ENCODE measurements at places on chromosomes 12 and 14.

DNA sequence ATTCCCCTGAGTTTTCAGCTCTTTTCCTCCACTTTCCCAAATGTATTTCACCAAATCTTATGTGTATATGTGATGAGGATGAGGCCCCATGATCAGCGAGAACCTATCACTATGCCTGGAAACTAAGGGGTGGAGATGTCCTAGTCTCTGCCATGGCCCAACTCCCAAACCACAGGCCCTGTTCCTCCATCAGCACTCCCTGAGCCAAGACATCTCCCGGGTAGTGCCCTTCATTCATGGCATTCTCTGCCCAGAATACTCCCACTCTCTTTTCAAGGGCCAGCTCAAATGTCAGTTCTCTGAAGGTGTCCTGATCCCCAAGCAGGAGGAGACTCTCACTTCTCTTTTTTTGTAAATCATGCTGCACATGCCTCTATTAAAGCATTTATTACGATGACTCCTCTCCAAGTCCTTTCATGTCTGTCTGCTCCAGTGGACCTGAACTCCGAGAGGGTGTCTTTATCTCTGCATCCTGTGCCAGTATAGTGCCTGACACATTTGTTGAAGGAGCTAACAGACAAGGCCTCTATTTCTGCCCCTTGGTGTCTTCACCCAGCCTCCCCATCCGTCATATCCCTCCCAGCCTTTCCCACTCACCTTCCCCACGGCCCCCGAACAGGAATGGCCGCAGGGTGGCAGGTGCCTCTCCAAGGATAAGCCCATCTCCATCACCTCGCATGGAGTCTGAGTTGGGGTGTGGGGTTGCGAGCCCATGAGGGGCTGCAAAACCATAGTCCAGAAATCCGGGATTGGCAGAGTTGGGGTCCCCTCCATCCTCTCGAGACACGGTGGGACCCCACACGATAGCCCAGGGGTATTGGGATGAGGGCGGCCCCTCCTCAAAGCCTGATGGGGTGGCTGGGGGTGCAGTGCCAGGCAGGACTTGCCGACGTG is 3.7 kb downstream of the PIANP start:
- no peak for DNase-seq

- no peak for DNase-seq
Measured at GRCh38 chr12:66127650-66128049, 2.9 kb downstream of the LLPH start.

- DNase-seq: no peak
Measured at GRCh38 chr14:34425095-34425851, 36.8 kb downstream of the SPTSSA start.

DNA sequence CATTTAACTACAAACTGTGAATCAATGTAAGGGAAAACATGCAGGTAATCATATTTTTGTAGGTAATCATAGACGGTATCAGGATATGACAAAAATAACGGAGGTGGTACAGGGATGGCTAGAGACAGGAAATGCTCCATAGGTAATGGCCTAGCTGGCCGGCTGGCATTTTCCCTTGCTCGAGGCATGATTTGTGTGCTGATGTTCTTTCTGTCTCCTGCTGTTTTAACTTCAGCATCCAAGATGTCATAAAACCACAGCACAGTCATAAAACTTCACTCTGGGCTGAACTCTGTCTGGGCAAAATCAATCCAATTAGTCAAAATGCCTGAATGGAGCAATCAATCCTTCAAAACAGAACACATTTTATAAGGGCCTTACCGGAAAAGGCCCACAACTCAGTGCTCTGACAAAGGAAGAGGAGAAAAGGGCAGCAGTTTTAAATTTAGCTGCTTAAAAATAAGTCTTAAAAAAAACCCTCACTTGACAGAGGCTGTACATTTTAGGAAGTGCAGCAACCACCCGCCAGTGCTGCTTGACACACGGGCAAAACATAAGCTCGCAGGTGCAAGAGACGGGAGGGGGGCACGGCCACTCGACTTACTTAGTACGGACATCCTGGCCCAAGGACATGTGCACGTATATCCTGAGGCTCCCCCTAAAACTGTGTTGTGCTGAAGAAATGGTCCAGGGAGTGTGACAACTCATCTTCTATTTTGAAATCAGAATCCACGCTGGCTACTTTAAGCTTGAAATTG is 40.5 kb upstream of the GPR68 start:
- no peak for DNase-seq

DNA sequence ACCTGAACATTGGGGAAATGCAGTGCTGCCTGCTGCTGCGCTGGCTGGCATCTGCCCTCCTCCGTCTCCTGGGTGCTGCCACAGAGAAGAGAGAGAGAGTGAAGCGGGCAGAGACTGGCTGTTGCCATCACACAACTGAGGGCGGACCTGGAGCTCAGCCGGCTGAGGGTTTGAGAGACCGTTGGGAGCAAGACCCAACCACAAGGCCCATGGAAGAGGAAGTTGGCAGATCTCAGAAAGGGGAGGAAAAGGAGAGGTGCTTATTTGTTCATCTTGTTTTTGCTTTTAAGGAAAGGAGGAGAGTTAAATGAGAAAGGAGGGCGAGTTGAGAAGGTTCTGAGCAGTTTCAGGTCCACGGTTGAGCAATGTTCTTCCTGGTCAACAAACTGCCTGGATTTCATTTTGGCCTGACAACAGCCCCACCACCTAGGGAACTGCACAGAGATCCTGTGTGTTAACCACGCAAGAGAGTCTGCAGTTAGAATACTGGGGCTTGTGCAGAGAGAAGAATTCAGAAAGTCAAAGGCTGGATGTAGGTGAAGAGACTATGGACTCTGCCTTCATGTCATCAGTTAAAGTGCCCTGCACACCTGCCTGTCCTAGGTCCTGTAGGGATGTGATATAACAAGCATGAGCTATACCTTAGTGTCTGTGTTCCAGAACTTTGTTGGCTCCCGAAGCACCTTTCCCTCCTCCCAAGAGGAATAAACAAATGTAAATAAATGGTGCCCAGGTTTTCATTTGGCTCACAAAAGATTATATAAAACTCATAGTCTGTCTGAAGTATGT is 124.6 kb downstream of the ETV6 start:
- peak; percentile 55 for DNase-seq

DNA sequence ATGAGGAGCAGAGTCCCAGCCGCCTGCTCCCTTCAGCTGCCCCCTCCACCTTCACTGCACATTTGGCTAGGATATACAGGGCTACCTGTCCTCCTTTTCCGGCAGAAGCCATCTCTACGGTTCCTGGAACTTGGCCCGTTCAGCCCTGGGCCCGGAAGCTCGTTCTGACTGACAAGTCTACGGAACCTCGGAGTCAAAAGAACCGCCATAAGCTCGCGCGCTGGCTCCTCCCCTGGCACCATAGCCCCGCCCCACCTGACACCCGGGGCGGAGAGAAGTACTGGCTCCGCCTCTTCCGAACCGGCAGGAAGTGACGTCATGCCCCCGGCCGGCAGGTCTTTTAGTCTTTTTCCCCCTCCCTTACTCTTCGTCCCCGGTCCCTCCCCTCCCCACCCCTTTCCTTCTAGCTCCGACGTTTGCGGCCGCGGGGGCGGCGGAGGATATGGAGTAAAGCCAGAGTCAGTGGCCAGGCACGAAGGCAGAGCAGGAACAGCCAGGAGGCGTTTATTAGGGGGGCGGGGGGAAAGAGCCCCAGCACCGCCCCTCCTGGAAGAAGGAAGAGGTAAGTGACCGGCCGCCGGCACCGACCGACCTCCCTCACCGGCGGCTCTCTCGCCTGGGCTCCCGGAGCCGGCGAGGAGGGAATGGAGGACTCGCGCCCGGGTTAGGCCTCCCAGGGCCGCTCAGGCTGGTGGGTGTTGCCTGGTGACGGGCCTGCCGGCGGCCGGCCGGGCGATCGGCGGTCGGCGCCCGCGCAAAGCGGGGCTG is at the start of the genes DEPDC4 and SCYL2:
TSS of gene DEPDC4 (minus strand) at position 245 of the 768 bp plus-strand sequence. CDS start at position 242, 3 bp downstream.
TSS of gene SCYL2 (plus strand) at position 343 of the 768 bp plus-strand sequence. CDS start 15,794 bp downstream, outside the sequence.
- peak; percentile 90 for DNase-seq

DNA sequence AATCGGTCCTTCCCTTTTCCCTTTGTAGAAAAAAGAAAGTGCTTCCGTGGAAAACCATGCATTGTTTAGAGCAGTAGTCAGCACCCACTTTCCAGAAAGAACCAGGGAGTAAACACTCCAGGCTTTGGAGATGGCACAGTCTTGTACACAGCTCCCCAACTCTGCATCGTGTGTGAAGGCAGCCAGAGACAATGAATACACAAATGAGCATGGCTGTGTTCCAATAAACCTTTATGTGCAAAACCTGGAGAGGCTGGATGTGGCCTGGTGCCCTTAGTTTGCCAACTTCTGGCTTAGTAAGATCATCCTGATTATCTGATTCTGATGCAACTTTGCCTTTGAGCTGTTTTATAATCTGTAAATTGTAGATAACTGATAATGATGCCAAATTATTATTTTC is 463.4 kb upstream of the TMEM132C start:
- DNase-seq: no peak

DNA sequence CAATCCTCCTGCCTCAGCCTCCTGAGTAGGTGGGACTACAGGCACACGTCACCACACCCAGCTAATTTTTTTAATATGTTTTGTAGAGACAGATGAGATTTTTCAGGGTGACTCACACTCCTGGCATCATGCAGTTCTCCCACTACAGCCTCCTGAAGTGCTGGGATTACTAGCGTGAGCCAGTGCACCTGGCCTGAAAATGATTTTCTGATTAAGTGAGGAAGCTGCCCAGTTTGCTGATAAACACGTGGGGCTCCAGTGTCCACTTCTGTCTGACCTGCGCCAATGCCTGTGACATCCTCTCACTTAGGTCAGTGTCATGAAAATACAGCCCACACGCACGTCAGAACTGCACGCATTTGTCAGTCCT is 37.0 kb upstream of the SFSWAP start:
- no peak for DNase-seq

- no peak for DNase-seq
Measured at GRCh38 chr12:26749781-26750180, 83.2 kb downstream of the ITPR2 start.

- no peak for DNase-seq
Measured at GRCh38 chr12:58757422-58757821, 162.9 kb downstream of the LRIG3 start.

DNA sequence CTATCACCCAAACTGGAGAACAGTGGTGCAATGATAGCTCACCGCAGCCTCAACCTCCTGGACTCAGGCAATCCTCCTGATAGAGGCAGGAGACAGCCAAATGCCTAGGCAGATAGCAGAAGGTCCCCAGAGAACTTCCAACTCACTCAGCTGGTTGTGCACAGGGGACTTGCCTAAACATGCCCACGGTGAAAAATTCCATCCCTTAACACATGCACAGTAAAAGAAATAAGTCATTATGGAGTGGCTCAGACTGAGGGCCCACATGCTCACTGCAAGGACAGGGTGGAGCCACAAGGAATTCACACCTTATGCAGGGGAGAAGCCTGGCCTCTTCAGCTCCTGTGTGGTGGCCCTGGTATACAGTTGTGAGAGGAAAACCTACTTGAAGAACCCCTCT is 525.8 kb upstream of the ATP2B1 start:
- DNase-seq: no peak

GRCh38 chr14:24673534-24674203 is 39.7 kb upstream of the GZMB start:
- DNase-seq: no peak

DNA sequence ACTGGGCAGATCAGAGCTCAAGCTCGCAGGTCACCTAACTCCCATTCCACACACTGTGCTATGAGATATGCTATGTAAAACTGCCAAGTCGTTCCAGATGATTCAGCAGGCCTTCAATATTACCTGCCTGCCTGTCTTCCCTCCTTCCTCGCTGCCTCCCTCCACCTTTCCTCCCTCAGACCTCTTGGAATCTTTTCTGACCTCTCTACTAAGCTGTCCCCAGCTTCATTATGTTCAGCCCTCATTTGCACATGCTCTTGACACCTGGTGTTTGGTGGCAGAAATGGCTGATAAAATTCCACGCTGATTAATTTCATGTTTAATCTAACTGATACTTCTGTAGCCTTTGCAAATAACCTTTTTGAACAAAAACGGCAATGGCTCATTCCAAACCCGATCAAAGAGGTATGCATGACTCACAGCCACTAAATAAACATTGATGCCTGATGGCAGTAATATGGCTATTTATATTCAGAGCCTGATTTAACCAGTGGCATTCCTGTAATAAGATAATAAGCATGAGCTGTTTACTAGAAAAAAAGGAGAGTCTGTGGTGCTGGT is 130.8 kb upstream of the EGLN3 start:
- DNase-seq: no peak

DNA sequence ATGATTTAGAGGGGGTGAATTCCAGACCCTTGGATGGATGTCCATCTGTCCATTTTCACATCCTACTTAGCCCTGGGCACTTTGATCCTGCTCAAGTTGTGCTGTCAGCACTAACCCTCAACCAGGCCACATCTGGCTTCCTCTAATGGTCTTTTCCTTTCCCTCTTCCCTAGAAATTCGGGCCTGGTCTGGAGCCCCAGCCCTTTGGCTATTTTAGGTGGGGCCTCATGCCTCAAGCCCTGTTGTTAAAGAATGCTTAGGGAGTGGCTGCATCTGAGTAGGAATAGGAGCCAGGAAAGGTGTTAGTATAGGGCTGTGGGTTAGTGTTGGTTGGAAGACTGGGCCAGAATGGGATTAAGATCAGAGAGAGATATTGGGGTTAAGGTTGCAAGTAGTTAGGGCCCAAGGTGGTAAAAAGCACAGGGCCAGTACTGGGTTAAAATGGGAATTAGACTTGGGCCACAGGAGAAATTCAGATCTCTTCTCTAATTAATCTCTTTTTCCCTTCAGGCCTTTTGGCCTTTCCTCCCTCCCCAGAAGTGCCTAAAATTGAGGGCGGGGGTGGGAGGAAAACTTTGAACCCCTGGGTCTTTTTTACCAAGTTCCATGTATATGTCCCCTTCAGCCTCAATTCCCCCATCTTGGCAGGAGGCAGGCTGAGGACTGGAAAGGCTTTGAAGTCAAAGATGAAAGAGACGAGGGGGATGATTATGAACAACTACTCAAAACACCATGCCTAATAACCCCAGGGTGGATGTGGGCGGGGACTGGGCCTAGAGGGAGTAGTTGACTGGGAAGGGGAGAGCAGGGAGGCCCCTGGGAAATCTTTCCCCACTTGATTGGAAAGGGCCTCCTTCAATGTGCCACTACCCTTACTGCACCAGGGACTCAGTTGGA is 4.0 kb upstream of the ZNF385A start:
- no peak for DNase-seq

Data from CMK (cell line).